Vagina (tissue), 2 donors: ENCODE measurements at places on chromosomes 1 and 21.

DNA sequence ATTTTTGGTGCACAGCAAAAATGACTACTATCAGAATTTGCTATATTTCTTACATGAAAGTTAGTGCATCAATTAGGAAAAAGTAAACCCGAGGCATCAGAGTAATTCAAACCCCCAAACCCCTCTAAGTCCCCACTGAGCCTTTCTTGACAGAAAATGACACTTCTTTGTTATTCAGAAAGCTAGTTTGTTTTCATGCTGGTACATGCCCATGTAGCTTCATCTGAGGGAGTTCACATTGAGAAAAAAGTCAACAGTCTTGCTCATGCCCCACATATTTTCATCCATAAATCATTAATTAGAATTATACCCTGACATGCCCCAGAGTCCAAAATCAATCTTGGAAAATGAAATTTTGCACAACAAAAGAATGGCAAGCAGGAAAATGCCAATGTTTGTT, 39.9 kb upstream of the PDC start:
- DNase-seq, result no peak

DNA sequence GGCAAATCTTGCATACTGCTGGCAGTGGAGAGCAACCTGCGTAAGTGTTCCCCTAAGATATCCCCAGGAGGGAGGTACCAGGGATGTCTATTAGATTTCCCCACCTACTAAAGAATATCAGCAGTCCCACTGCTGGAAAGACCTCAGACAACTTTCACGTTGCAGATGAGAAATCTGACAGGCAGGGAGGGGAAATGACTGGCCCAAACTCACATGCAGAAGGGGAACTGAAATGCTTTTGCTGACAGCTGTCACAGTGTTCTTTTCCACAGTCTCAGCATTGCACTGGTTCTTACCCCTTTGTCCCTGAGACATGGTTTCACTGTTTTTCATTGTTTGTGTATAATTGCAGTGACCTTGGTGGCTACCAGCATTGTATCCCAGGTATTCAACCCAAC, 84.8 kb upstream of the ATP1A1 start:
- no peak for DNase-seq

DNA sequence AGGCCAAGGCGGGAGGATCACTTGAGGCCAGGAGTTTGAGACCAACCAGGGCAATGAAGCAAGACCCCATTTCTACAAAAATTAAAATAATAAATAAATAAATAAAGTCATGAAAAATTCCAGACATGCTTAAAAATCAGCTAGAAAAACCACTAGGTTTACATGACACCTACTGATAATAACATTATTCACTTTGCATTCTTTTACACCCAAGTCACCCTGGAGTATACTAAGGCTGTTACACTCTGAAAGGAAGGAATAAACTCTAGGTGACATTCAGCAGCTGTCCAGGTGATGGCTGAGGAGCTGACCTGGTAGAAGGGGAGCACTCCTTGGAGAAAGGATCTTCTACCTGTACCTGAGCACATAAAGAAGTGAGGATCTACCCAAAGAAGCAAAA, 179.2 kb downstream of the ZNF281 start:
- no peak for DNase-seq

- no peak for DNase-seq
Measured at GRCh38 chr1:170370087-170370486, 161.9 kb upstream of the GORAB start.

- no peak for DNase-seq
Measured at GRCh38 chr1:56370513-56370912, 208.8 kb downstream of the PLPP3 start.

- no peak for DNase-seq
Measured at GRCh38 chr1:232793944-232794343, 11.3 kb upstream of the MAP10 start.
